ENCODE measurements at places on chromosomes 16 and 17.

DNA sequence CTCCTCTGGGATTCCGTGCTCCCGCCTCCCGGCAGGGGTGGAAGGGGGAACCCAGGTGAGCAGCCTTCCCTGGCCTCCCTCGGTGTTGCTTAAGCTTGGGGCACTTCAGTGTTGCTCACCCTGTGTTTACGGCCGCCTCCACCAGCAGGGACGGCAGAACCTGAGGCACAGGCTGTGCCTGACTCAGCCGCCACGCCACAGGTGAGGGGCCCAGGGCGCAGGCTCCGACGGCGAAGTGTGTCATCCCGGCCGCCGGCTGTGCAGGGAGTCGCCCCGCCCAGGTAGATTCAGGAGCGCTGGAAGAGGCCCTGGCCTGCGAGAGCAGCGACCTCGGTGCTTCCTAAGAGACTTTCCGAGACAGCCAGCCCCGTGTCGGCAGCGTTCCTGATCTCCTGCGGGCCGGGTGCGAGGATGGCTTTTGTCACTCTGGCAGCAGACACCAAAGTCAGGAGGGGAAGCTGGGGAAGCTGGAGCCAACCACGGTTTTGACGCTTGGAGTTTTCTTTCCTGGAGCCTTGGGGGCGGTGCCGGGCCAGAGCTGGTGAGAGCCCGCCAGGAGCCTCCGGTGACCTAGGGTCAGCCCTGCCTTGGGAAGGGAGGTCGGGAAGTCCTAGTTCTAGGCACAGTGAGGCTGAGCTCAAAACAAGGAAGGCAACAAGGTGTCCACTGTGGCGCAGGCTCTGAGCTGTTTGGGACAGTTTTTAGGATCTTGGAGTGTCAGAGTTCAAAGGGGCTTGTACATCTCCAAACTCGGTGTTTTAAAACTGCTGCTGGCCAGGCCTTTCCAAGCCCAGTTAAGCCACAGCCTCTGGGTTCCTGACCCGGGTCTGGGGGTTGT lies 2.1 kb downstream of the GSE1 start:
- peak; percentile 52 for DNase-seq

- DNase-seq: no peak
Measured at GRCh38 chr16:9908613-9909012, 273.6 kb downstream of the GRIN2A start.

GRCh38 chr16:55116165-55116920 lies 185.7 kb downstream of the IRX5 start:
- DNase-seq: no peak

DNA sequence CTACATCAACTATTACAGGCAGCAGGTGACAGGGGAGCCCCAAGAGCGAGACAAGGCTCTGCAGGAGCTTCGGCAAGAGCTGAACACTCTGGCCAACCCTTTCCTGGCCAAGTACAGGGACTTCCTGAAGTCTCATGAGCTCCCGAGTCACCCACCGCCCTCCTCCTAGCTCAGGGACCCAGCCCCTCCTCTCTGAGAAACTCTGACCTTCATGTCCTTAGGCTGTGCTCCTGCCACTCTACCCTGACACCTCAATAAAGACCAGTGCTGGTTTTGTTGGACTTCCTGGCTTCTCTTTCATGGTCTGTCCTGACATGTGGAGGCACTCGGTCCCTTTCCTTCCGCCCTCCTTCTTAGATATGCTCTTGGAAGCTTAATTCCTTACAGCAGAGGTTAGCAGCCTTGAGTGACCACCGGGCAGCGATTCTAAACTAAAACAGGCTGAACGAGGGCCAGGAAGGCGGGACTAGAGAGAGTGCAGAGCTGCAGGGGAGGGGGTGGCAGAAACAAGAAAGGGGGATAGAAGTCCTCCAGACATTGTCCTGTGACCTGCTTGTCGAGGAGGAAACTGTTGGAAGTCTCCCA lies 915 bp downstream of the AHSP start:
- DNase-seq: no peak

GRCh38 chr16:77592021-77592420 lies 130.3 kb upstream of the NUDT7 start:
- no peak for DNase-seq

- DNase-seq: no peak
Measured at GRCh38 chr17:61221597-61222471, 177.8 kb upstream of the TBX2 start.

DNA sequence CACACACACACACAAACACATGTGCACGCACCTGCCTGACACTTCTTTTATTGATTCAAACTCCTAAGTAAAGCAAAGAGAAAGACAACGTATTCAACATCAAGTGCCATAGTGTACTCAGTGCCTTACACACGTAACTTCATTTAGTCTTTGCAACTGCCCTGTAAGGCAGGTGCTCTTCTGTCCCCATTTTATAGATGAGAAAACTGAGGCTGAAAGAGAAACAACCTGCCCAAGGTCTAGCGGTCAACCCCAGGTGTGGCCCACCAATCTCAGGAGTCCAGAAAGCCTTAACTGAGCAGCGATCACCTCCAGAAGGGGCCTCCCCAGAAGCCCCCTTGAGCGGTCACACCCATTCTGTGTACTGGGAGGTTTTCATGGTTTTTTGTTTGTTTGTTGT lies 10.3 kb upstream of the GSG1L start:
- DNase-seq: no peak

- no peak for DNase-seq
Measured at GRCh38 chr17:48639136-48639535, 13.0 kb upstream of the HOXB9 start.

DNA sequence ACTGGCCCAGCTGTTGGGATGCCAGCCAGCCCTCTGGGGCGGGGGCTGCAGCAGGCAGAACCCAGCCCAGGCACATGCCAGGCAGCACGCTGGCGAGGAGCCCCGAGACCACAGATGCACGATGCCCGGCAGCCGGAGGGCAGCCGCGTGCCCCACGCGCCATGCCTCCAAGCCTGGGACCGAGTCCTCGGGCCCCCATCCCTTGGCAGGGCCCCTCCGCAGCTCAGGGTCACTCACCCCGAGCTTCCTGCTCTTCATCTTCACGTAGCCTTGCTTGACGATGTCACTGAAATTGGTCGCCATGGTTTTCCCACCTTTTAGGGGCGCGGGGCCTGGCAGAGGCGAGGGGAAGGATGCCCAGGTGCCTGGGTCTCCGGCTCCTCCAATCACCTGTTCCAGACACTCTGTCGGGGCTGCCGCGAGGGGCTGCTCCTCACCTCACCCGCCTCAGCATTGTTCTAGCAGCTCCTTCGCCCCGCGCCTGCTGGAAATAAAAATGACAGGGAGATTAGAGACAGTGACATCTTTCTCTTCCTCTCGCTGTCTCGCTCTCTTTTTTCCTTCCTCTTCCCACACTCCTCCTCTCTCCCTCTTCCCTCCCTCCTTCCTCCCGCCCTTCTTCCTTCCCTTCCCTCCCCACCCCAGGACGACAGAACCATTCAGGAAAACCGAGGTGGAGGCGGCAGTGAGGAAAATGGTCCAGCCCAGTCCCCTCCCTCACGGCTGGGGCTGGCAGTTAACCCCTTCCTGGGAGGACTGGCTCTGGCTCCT lies 6.9 kb downstream of the DOK4 start:
- DNase-seq: no peak

GRCh38 chr16:27517664-27518063 lies 32.0 kb downstream of the GTF3C1 start:
- DNase-seq: no peak

- DNase-seq: no peak
Measured at GRCh38 chr17:48601539-48602425, 3.0 kb downstream of the HOXB6 start.

DNA sequence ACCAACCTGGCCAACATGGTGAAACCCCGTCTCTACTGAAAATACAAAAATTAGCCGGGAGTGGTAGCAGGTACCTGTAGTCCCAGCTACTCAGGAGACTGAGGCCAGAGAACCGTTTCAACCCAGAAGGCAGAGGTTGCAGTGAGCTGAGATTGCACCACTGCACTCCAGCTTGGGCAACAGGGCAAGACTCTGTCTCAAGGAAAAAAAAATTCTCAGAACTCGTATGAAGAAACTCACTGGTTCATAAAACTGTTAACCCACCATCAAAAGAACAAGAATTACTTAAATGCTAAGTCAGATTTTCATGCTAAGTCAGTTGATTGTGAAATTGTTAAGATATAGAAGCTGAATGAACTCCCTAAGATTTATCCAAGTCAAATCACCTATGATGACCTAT lies 31.3 kb downstream of the SLC39A11 start:
- DNase-seq: no peak

GRCh38 chr16:19138601-19139000 lies 24.8 kb downstream of the ITPRIPL2 start:
- DNase-seq: no peak

GRCh38 chr17:63285551-63285950 lies 160.6 kb downstream of the CYB561 start:
- no peak for DNase-seq

- no peak for DNase-seq
Measured at GRCh38 chr17:66541461-66542128, 239.2 kb downstream of the PRKCA start.

DNA sequence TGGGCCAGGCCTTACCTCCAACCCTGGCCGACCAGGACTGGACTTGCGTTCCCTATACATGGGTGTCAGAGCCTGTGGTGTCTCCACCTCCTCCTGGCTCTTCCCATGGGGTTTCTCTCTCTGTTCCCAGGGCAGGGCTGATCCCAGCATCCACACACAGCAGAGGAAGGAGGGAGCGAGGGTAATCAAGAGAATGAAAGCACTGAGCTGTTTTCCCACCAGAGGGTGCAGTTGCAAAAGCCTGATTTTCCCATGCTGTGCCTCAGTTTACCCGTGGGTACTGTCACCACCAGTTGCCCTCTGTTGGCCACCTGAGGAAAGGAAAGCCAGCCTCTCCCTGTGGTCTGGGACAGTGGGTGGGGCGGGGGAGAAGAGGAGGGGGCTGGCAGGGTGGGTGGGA lies 249.7 kb upstream of the GSE1 start:
- DNase-seq: no peak

GRCh38 chr17:1100382-1100781 lies 79.4 kb downstream of the ABR start:
- DNase-seq: no peak

DNA sequence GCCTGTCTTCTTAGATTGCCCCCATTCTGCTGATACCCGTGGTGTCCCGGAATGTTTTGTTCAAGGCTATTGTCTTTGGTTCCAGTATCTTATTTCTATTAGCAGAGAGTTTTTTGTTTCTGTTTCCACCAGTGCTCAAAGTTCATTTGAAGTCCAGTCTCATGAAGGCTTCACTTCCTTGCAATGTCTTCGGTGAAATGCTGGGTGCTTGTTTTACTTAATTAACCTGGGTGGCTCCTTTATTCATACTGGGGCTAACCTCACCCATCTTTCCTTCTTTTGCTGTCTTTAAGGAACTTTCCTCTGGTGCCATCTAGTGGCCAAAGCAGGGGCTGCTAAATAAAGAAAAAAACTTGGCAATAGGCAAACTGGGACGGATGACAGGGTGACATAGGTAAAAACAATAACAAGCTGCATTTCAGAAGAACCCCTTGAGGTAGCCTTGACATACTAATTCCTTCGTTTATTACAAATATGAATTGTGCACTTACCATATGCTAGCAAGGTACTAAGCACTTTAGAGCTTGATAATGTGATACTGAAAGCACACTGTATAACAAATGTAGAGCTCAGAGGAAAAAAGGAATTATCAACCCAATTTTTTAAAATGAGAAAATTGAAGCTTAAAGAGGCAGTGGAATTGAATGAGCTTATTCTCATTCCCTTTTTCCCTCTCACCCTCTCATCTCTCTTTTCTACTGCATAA lies 2.8 kb upstream of the SMIM36 start:
- DNase-seq: peak; percentile 11

GRCh38 chr17:71405101-71405500 lies 715.7 kb upstream of the SOX9 start:
- no peak for DNase-seq

DNA sequence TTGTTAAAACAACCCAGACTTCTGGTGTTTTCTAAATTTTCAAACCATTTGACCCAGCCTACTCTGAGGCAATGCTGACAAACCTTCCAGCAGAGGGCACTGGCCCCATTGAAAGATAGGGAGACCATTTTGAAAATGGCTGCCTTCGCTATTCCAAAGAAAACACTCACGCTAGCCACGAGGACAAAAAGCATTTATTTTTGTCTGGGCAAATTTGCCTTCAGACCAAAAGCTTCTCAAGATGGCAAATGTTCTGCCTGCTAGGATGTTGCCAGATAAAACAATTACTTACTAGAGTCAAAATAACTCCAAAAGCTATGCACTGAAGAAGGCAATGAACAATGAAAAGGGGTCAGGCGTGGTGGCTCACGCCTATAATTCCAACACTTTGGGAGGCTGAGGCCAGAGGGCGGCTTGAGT lies 296.7 kb upstream of the IRX5 start:
- no peak for DNase-seq

DNA sequence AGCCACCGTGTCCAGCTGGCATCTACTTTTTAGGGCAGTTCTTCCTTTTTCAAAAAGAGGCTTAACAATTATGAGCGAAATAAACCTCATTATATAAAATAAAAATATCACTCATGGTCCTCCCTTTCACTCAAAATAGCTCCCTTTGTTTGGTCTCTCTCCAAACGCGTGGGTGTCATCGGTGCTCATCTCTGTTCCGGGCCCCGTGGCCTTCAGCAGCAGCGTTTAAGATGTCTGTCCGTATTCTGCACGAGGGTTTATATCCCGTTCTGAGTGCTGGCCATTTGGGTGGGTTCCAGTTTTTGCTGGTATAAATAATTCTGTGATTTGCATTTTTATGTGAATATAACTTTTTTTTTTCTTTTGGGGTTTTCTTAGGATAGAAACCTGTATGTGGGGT lies 33.4 kb downstream of the PRMT7 start:
- DNase-seq: no peak
